ENCODE measurements at places on chromosomes 5 and 9.

- DNase-seq, result no peak
These were observed 4.0 kb downstream of the MAT2B start for GRCh38 chr5:163509291-163509951.

GRCh38 chr5:150599917-150600511 lies 40.4 kb upstream of the SYNPO start:
- no peak for DNase-seq

- DNase-seq, result no peak
These were observed 58.3 kb upstream of the NFIL3 start for GRCh38 chr9:91481972-91482371.

DNA sequence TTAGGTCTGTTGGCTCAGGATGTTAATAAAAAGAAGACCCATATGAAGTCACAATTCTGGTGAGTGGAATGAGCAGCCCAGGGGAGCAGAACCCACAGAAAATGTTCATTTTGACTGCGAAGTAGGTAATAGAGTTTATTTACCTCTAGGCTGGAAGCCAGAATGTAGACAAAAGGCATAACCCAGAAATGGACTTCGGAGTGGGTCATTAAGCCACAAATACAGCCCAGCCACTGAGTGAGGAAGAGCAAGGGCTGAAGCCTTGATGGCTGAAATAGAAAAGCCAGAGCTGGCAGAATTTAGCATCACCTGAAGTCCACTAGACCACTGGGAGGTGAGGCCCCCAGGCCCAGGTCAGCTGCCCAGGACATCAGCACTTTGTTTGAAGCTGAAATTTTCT lies 168.0 kb downstream of the NXNL2 start:
- no peak for DNase-seq

GRCh38 chr9:131370638-131371037 lies 23.2 kb upstream of the PRRC2B start:
- DNase-seq, result no peak

- no peak for DNase-seq
These were observed 129.0 kb downstream of the COL23A1 start for GRCh38 chr5:178461004-178461730.

DNA sequence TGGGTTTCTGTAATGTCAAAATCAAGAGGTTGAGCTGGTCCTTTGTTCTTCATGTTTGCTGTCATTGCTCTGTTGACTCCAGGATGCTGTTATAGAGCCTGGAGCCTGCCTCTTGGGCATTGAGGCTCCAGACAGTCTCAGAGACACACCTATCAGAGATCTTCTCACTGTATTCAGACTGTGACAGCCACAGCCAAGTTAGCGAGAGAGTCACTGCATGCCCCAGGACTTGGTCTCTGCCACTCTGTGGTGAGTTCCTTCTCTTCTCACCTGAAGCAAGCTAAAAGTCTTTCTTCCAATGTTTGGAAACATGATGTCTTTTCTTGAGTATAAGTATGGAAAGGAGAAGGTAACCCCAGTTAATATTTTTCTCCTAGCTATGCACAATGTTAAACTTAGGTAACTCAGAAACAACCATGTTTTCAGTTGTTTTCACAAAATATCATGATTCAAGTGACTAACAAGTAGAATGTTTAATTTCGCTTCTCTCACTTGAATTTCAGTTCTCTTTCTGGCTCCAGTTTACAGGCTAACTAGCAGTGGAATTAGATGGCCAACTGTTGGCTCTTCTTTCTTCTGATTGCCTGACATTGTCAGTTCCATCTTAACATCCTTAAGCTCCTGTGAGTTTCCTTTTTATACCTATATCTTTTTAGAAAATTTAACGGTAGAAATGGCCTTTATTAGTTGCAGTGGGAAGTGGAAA lies 20.6 kb upstream of the ZFYVE16 start:
- DNase-seq, result no peak

- no peak for DNase-seq
These were observed 32.1 kb downstream of the PRKACG start for GRCh38 chr9:68981789-68982188.

DNA sequence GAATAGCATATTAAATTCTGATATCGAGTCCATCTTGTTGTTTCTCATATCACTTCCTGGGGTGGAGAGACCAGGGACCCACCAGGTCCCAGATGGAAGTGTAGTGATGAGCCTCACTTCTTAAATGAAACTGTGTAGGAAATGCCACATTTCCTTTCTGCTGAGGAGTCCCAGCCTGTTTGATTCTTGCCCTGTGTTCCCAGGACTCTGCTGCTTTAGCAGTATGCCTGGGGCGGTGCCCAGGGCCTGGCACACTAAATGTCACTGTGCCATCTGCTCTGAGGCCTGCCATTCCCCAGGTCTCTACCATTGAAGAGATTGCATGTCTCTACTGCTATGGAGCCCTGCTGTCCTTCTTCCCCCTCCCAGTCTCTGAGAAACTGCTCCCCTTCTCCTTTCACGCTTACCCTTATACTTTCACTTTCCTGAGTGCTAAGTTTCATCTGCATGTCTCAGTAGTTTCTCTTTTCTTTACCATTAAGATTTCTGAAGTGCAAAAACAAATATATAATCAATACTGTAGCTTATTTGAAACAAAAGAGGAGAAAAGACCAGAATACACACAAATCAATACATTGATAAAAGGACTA lies 260.4 kb downstream of the GABRB2 start:
- no peak for DNase-seq

- no peak for DNase-seq
These were observed 35.8 kb downstream of the VLDLR start for GRCh38 chr9:2657427-2657826.

DNA sequence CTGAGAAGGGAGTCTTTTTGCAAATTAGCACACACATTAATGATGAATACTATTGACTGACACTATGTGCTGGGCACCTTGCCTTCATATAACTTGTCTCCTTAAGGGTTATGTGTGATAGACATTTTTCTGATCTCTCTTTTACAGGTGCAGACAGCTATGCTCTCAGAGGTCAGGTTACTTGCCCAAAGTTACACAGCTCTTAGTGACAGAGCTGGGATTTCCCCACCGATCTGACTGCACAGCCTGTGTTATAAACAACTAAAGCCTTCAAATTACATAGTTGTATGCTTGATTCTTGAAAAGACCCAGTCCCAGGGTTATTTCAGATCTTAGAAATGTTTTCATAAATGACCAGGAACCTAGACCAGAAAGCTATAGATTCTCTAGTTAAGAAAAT lies 462.7 kb downstream of the EBF1 start:
- no peak for DNase-seq

DNA sequence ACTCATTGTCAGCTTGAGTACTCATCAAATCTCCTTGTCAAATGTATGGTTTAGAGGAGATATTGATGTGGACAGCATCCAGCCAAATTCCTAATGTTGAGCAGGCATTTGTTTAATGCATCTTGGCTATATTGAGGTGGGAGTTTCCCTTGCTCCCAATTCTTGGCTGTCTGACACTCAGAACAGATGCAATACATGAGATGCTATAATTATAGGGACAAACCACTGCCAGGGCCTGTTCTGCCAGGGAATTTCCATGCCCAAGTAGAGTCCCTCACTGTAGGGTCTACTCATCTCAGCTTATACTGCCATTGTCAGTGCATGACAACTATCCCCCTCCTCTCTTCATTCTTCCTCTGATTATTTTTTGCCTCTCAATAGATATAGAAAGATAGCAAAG lies 392.0 kb upstream of the KCNN2 start:
- no peak for DNase-seq

DNA sequence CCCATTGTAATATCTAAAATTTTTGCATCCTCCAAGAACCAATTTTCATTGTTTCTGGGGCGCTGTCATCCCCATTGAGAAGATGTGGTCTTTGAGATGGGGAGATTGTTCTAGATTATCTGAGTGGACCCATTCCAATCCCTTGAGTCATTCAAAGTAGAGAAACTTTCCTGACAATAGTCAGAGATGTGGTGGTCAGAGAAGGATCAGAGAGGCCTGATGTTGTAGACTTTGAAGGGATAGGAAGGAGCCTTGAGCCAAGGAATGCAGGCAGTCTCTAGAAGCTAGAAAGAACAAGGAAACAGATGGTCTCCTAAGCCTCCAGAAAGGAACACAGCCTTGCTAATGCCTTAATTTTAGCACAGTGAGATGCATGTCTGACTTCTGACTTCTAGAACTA lies 80.4 kb downstream of the TEK start:
- DNase-seq, result no peak

DNA sequence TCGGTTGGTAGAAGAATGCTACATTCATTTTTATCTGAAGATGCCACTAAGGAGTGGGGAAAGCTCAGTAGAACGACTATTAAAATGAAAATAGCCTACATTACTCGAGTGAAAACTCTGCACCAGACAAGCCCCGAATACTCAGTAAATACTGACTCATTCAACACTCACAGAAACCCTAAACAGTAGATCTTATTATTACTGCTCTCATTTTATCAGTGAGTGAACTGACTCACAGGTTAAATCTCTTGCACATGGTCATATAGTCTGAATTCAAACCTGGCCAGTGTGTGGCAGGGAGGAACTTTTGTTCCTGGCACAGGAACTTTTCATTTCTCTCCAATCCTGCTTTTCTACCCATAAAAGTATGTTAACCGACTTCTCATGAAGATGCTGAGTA lies 9.6 kb upstream of the PAPPA start:
- no peak for DNase-seq

DNA sequence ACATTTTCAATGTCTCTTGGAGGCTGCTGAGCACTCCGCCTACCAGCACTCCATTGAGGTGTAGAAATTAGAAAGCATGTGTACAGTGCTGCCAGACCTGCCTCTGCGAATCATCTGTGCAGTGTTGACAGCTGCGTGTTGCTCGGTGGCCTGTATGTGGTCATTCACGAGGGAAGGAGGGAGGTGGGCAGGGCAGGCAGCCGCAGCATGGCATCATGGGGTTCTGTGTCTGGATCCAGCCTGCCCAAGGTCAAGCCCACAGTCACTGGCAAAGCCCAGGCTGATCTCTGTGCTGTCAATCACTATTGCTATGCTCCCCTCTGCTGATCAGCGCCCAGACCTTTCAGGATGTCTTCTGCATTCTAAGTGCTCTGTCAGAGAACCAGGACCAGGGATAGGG lies 8.0 kb upstream of the PDZD2 start:
- no peak for DNase-seq

- DNase-seq, result no peak
These were observed 617.8 kb downstream of the PDE4D start for GRCh38 chr5:59275510-59276324.

GRCh38 chr5:107284822-107285525 lies 385.8 kb downstream of the EFNA5 start:
- no peak for DNase-seq

DNA sequence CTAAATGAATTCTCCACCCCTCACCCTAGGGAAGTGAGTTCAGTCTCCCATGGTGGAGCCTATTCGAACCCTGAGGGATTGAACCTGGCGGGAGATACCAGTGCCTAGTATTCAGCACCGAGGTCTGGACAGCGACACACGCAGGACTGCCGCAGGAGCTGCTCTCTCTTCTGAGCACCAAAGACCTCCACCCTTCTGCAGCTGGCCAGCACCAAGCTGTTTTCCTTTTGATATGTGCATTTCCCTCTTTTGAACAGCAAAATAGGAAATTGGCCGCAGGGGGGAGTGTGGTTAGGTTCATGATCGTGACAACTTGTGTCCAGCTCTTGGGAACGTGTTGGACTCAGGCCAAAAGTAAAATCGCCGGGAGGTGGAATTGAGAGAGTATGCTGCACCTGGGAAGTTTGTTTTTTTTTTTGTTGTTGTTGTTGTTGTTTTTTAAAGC lies 1.2 kb upstream of the PCSK1 start:
- no peak for DNase-seq

- DNase-seq, result no peak
These were observed 6.5 kb upstream of the FAM81B start for GRCh38 chr5:95384485-95385213.

DNA sequence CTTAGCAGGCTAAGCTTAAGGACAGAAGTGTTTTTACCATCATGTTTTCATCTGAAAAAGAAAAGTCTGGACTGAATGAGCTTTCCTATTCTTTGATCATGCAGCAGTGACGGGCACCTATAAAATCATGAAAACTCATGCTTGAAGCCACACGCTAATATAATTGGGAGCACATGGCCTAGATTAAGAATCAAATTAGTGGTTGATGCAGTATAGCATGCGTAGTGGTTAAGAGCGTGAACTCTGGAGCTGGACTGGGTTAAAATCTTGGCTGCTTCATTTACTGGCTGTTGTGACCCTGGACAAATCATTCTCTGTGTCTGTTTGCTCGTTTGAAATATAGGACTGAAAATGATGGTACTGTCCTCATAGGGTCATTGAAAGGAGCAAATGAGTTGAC lies 49.9 kb upstream of the IL13 start:
- DNase-seq, result no peak

- DNase-seq, result no peak
These were observed 670 bp upstream of the PURA start for GRCh38 chr5:140113180-140113698.

DNA sequence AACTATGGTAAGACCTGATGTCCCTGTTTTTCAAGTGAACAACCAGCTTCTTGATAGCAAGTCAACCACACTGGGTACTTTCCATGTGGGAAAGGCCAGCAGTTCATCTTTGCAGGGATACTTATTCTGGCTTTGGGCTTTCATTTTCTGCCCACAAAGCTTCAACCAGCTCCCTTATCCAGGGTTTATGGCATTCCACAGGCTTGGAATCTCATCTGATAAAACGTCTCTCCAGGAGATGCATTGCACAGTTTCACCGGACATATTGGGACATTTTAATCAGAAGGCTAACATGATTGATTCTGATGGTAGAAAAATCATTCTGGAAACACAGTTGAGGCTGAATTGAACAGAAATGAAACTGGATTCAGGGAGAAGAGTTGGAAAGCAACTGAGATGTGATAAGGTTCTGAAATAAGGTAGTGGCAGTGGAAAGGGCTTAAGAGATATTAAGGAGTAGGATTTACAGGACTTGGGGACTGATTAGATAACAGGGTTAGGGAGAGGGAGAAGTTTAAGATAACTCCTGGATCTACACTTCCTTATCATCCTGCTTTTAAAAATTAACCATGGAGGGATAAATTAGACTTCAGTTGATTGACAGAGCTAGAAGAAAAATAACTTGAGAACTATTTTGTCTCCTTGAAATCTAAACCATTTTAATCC lies 195.8 kb upstream of the FBXL7 start:
- DNase-seq, result no peak

DNA sequence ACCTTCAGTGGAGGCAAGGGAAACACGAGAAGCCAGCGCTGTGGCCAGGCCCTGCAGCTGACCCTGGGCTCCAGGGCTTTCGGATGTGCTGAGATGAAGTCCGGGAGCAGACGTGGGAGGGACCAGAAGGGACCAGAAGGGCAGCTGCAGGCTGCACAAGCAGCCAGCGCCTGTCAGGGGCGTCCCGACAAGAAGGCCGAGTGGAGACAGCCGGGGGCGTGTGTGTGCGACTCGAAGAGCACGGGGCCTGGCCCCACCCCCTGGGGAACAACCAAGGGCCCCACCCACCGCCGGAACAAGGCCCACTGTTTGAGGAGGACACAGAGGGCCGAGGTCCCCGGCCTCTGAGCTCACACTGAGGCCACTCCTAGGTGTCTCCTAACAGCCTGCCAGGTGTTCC lies 31.4 kb downstream of the SLC12A7 start:
- DNase-seq, result no peak

GRCh38 chr5:133363807-133364587 lies 248.3 kb downstream of the FSTL4 start:
- no peak for DNase-seq

Measured in T-helper 1 cell (primary cell).